ENCODE measurements at places on chromosomes 1 and 21.

DNA sequence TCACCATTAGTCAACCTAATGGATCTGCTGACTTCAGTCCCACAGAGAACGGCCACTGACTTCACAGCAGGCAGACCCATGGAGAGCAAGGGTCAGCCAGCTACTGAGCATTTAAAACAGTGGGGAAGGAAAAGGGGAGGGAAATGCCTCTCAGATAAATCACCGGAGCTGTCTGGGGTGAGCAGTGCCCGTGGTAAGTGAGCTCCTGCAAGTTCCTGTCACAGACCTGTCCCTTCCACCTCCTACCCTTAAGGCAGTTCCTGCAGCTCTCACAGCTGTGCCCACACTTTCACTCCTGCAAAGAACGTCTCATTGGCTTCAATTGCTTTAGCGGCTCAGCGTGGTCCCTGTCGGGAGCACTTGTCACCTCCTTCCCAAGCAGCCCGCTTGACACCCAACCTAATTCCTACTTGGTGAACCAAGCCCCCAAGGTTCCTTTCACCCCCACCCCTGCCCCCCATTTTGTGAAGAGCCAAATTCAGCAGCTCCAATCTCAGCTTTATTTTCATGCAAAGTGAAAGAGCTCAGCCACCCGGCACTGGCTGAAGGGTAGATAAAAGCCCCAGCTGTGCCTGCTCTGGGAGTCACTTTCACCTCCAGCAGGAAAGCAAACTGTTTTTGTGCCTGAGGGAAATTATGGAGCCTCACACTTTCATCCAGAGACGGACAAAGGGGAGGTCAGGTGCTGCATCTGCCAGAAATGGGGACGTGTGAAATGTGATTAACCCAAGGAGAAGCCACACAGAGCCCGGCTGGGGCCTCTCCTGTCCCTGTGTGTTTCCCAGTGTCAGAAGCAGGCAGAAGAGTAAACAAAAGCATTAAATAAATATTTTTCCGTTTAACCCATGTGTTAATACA lies 306.2 kb downstream of the TTLL7 start:
- DNase-seq = peak; percentile 33

DNA sequence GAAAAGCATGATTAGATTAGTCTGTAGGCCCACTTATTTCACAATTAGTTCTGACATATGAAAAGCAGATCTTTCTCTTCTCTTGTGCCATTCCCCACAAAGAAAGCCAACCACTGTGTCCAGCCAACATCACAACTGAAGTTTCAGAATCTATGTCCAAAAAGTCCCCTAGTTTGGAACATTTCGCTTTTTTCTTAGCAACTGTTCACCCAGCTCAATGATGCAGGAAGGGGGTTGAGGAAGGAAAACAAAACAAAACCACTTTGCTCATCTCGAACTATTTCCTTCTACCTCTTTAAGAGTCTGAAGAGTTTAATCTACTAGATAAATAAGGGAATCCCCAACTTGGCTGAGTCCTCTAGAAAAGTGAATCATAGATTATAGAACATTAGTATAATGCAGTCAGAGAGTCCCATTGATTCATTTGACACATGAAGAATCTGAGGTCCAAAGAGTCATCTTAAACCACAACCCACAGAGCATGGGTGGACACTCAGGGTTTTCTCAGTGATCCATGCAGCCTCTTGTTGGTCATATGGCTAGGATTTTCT lies 159.3 kb upstream of the SGIP1 start:
- no peak for DNase-seq

GRCh38 chr1:44067266-44068250 lies 36.3 kb upstream of the SLC6A9 start:
- no peak for DNase-seq

DNA sequence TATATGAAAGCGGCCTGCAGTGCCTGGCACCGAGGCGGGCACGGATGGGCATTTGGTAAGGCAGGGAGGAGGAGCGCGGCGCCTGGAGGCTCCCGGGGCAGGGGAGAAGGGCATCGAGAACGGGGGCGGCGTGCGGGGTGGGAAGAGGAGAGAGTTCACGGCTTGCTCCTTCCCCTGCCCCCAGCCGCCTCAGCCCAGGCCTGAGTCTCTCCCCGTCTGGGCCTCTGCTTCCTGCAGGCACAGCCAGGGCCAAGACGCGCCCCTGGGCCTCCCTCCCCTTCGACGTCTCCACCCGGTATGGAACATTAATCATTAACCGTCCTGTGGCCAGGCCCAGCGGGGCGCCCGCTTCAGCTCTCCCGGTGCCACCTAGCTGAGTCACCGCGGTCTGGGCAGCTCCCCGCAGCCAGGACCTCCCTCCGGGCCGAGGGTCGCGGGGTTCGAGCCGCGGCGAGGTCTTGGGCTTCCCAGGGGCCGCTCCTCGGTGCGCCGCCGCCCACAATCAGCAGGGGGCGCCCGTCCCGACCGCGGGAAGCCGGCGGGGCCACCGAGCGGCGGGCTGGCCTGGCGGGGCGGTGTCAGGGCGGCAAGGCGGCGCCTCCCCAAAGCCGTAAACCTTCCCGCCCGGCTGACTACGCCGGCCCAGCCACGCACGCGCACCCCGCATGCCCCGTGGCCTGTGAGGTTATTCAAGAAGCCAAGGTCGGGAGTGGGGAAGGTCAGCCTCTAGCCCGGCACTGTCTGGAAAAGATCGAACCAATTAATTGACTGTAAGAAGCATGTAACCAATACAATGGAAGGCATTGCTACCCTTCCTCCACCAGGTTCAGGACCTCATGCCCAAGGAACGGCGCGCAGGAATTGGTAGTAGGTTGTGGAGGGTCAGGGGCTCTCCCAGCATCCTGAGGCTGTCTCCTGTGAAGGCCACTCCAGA lies 23.4 kb upstream of the RD3 start:
- peak; percentile 82 for DNase-seq

- DNase-seq = no peak
Observed at GRCh38 chr1:160169553-160170399, 18.4 kb downstream of the ATP1A4 start.

Data from stimulated activated naive CD4-positive, alpha-beta T cell (primary cell).